ENCODE measurements at places on chromosomes 2 and 18.
A peak's percentile ranks its signal among the peaks of the same experiment; 100 is the strongest.

DNA sequence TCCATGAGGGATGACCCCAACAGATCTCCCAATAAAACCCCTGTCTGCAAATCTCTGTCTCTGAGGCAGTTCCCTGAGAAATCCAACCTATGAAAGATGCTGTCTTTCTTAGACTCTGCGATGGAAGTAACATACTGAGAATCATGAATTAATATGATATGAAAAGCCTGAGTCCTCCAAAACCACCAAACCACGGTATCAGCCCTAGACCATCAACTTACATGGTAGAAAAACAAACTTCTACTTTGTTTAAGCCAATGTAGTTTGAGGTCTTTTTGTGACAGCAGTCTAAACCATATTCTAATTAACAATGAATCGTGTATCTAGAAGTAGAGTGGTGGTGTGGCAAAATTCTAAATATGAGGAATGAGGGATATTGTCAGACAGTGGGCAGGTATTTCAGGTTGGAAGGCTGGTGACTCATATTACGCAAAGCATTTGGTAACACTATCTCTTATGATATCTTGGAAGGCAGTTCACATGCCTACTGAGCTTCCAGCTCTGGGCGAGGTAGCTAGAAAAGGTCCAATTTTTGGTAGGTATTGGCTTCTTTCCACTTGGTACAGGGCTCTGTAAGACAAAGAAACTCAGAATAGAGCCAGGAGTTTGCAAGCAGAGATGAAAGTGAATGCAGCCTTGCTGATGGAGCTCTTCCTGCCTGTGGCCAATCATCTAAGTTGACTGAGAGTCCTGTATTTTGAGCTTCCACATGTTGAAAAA is 215.8 kb downstream of the ZFP36L2 start:
- no peak for DNase-seq

- DNase-seq, result no peak
These were observed 601.0 kb upstream of the SLC39A10 start for GRCh38 chr2:195055996-195056395.

- peak; percentile 41 for DNase-seq
These were observed 403 bp downstream of the COL4A3 start for GRCh38 chr2:227164763-227165291.

DNA sequence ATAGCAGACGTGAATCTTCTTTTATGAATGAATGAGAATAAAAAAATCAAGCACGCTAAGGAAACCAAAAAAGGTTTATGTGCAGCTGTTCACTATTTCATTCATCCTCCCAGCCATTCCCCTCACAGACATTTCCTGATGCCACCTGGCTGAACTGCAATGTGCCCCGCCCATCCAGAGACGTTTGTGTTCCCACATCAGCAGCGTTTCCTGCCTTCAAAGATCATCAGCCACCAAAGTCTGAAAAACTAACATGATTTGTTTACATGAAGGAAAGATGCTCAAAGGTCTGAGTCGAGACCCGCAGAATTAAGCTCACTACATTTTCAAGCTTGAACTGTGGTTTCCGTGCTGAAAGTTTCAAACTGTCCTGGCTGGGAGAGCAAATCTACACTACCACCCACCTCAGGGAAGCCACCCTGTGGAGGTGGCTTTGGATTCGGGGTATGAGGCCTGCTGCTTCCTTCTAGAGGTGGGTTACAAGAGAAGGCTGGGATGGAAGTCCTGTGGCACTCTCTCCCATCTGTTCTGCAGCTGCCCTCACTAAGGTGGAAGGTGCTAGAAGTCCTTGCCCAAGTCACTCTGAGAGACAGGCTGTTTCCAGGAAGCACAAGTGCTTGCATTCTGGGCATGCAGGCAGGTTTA is 201.3 kb upstream of the OSR1 start:
- no peak for DNase-seq

DNA sequence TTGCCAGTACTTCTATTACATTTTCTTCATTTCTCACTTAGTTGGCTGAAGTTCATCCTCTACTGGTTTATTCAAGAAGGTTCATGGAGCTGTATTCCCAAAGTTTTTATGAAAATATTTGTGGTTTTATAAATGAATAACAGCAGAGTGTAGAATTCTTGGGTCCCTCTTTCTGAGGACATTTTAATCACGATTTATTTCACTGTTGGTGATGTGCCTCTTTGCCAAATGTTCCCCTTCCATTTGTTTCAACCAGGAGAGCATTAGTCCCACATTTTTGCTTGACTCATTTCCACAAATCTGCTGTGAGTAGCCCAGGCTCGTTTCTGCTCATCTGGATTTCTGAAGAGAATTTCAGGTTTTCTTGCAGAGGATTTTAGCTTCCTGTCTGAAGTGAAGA is 20.8 kb downstream of the COPS7B start:
- no peak for DNase-seq

- DNase-seq, result no peak
These were observed 82.3 kb downstream of the ANTXR1 start for GRCh38 chr2:69095305-69095704.

DNA sequence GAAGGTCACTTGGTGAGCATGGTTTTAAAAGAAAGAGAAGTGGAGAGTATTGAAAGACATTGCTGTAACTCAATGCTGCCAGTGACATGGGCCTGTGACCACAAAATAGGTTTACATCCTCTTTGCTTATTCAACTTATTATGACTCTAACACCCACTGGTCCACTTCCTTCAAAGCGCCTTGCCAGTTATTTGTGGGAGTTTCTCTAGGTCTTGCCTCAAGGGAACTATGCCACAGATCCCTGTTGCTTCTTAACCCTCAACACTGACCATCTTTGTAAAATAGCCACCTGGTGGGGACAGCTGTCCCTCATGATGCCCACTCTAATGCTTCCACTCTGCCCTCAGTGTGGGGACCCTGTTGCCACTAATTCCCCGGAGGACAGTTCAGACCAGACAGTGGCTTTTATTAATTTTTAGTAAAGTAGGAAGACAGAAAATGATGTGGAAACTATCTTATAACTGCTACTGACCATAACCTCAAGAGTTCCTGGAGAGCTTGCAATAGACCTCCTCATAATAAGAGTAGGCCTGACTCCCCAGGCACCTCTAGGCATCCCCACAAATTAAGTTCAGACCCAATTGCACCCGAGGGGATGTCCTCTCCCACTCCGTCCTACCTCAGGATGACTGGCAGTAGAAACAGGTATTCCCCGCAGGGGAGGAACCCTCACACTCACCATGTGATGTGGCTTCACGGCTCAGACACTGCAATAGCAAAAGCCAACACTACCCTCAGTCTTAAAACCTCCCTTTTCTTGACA is 31.3 kb upstream of the SLC25A52 start:
- DNase-seq, result no peak

- no peak for DNase-seq
These were observed 1.9 kb upstream of the UGT1A1 start for GRCh38 chr2:233758141-233758540.

DNA sequence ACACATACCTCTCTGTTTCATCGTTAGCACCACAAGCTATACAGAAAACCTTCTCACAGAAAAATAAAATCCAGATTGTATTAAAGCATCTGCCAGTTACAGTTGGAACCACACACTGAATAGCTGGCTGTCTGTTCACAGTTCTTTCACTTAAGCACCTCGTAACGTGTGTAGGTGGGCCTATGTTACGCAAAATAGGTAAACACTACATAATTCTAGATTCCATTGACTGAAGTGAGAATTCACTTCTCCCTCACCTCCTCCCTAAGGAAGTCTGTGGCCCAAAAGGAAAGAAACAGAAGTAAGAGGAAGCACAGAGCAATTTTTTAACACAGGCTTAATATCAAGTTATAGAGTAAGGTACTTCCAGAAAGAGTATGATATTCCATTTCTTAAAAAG is 24.9 kb downstream of the PELI1 start:
- no peak for DNase-seq

- DNase-seq, result no peak
These were observed 65.0 kb downstream of the NYAP2 start for GRCh38 chr2:225464346-225465025.

DNA sequence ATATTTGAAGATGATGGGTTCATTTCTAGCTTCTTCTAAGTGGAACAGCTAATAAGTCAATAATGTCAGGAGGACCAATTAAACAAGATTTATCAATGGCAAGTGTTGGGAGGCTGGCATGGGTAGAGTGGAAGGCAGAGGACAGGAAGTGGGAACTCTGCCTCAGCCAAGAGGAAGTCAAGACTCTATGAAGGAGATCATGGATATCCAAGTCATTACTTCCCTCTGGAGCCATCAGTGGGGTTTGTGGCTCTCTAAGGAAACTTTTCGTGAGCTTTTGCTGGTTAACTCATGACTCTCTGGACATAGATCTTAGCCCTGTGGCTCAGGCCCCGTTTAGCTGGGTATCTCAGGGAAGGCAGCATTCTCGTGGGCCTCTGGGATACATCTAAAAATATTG is 410.4 kb upstream of the ID2 start:
- no peak for DNase-seq

DNA sequence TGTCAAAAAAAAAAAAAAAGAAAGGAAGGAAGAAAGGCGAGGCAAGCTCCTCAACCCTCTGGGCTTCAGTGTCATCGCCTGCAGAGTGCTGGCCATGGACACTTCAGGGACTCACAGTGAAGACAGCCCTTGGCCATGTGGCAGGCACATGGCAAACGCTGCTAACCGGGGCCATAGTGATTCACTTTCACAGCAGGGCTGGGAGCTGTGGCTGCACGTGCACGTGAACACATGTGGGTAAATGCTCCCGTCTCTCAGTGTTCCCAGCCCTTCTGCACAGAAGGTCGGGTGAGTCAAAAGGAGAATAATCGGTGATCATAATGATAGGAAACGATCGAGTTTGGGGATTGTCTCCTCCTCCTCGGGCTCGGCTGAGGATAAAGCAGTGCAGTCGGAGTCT is 46.1 kb upstream of the UBE2F start:
- DNase-seq, result no peak

DNA sequence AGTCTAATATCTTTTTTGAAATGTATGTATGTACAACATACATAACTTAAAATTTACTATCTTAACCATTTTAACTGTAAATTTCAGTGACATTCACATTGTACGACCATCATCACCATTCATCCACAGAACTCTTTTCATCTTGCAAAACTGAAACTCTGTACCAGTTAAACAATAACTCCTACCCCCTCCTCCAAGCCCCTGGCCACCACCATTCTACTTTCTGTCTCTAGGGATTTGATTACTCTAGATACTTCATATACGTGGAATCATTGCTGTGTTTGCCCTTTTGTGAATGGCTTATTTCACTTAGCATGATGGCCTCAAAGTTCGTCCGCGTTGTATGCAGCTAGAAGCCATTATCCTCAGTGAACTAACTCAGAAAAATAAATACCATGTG is 217.0 kb downstream of the METTL4 start:
- DNase-seq, result no peak

GRCh38 chr2:120826716-120827410 is 91.2 kb downstream of the GLI2 start:
- DNase-seq, result no peak

GRCh38 chr2:129605646-129606045 is 373.8 kb upstream of the RAB6C start:
- no peak for DNase-seq

GRCh38 chr2:26196683-26197418 is 24.0 kb downstream of the GAREM2 start:
- DNase-seq, result no peak

- no peak for DNase-seq
These were observed 136.3 kb upstream of the SLC39A10 start for GRCh38 chr2:195520671-195521155.

GRCh38 chr2:234494361-234495250 is 2.3 kb downstream of the ARL4C start:
- DNase-seq, result peak; percentile 85

DNA sequence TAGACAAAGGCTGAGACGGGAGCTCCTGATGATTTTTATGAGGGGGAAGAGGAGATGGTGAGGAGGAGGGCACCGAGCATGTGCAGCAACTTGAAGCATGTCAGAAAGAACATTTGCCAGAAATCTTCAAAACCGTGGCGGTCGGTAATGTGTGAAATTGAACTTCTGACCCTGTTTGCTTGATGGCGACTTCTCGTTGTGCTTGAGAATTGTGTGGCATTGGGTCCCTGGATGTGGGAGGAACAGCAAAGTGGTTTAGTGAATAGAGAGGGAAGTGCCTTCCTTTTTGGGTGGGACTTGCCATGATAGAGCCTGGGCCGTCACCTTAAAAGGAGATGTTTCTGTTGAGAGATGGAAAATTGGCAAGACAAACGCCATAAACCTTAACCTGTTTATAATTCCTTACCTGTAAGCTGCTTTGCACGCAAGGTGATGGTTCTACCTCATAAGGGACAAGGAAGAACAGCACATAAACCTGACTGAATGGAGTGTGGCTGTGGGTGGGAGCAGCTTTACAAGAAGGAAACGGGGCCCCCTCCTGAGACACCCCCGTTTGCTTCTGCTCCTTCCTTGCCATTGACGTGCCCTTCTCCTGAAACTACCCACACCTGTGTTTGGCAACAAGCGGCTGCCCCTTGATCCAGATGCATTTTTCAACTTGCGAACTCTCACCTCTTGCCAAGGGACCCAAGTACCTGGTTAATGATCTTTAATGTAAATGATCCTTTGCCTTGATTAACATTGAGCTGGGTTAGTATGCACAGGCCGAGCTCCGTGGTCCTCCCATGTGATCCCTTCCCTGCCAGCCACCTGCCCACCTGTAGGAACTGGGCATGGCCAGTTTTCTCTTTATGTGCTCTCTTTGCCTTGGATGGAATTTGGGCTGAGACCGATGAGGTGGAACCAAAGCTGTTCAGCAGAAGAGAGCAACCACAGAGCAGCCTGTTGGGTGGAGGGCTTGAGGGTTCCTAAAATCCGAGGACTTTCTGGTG is 153.2 kb downstream of the NEDD4L start:
- no peak for DNase-seq

DNA sequence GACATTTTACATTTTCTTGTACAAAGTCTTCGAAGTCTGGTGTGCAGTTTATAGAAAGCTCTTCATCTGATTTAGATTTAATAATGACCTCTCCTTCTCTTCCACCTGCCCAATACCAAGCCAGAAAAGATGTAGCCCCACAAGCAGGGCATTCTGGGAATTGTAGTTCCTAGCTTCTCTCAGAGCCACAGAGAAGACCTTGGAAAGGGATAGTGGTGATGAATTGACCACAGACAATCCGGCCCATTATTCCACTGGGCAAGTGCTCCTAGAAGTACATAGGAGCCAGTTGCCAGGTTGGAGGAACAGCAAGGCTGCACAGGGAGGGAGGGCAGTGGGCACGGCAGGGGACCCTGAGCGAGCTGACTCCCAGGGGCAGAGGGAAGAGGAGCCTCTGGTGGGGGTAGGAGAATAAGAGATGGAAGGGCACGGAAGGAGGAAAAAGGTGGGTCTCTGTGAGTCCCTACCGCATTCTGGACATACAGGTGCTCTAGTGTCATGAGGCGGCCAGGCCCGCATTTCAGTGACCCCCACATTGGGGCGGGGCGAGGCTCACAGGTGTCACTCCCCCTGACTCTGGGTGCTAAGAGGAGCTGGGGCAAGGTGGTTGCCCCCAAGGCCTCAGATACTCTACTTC is 152.5 kb upstream of the HAAO start:
- DNase-seq, result no peak

GRCh38 chr18:76875390-76876325 is 53.3 kb downstream of the ZNF236 start:
- peak; percentile 37 for DNase-seq

Data from HAP-1 (cell line).